ENCODE measurements at places on chromosomes 5 and 9.

GRCh38 chr9:16074963-16075362 lies 522.1 kb downstream of the CCDC171 start:
- DNase-seq, result no peak

DNA sequence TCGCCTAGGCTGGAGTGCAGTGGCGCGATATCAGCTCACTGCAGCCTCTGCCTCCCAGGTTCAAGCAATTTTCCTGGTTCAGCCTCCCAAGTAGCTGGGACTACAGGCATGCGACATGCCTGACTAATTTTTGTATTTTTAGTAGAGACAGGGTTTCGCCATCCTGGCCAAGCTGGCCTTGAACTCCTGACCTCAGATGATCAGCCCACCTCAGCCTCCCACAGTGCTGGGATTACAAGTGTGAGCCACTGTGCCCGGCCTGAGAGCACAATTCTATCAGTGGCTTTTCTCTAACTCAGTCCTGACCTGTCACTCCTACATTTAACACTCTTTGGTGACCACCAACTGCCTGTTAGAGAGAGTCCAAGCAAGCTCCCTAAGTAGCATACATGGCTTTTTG lies 82.7 kb upstream of the SPOCK1 start:
- DNase-seq, result no peak

DNA sequence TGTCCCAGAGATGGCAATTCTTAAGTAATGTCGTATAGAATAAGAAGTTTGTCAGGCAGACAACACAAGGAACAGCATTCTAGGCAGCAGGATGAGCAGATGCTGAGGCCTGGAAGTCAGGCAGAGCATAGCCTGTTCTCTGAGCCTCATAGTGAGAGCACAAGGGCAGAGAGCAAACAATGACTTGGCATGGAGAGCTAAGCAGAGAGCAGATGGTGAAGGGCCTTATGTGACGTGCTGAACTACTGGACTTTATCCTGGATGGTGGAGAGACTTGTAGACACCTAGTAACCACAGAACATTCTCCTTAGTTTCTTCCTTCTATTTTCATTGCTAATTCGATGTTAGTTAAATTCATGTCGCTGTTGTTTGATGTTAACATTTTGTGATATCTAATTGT lies 60.1 kb downstream of the KCTD16 start:
- DNase-seq, result no peak

- DNase-seq, result no peak
Observed at GRCh38 chr9:77826621-77827020, 178.5 kb upstream of the GNA14 start.

GRCh38 chr9:33880211-33881089 lies 63.5 kb downstream of the UBE2R2 start:
- no peak for DNase-seq

DNA sequence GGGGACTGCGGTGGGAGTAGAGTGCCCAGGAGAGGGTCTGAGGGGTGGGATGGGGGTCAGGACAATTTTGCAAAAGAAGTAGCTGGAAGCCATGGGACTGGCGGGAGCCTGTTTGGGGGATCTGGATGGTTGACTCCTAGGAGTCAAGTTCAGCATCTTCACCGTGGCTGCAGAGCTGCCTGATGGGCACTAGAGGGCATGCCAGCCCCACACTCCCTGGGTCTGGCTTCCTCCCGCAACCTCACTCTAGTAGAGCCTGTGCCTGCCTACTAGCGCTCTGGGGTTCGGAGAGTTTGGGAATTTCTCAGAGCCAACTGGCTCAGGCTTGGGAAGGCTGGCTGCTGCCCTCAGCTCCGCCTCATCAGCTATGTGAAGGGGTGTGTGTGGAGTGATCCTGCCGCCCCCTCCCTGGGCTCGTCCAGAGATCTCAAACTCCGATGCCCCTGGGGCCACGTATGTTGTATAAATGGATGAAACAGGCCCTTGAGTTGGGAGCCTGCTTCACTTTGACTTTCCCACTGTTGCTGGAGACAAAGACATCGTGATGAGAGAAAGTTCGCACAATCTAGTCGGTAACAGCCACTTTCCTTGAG lies 10.8 kb downstream of the TSPAN17 start:
- DNase-seq, result peak; percentile 63

GRCh38 chr5:151570512-151571269 lies 20.4 kb downstream of the FAT2 start:
- no peak for DNase-seq

DNA sequence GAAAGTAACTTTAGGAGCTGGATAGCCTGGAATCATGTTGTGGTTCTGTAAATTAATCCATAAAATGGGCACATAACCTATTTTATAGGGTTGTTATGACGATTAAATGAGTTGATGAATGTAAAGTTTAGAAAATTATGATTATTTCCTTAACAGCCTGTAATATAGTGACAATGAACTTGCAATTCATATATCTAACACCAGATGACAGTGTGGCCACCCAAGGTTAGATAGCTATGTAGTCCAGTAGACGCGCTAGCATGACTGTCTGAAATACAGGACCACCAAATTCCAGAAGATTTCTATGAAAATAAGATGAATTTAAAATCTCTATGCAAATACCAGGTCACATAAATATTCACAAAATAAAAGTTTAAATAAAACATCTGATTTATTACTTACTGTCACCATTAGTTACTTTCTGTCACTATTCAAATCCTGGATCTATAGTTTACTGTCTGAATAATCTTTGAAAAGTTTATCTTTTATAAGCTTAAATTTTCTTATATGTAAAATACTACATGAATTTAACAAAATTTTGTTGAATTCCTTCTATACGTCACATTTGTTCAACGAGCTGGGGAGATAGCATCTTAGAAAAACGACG lies 26.1 kb upstream of the MACIR start:
- no peak for DNase-seq

- no peak for DNase-seq
Observed at GRCh38 chr9:120708526-120709224, 5.6 kb downstream of the MEGF9 start.

- DNase-seq, result peak; percentile 58
Observed at GRCh38 chr5:80140496-80140895, 105.3 kb downstream of the THBS4 start.

DNA sequence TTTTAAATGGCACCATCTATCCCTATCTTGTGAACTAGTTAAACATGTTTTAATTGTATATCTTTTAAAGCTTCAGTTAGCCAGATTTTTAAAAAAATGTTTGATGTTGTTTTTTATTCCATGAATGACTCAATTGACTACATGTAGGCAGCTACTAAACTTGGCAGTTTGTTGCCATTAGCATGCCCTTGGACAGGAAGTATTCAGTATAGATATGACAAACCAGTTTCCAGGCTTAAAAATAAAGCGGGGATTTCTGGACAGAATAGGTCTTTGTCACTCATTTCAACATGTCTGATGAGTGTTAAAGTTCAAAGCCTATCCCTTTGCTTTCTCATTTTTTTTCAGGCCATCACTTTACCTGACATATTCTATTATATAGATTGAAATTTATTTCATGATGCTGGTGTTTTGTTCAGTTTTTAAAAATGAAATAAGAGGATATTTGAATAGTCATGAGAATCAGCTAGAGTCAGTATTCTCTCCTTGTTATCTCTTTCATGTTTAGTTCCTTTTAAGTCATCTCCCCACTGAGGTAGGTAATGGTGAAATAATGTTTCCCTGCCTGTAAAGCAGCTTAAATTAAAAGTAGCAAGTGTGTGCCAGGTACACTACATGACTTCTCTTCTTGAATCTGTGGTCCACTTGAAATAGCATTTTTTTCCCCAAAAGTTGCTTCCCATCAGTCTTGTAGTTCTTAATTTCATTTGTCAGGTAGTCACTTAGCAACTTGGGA lies 11.9 kb downstream of the TNFAIP8 start:
- DNase-seq, result no peak

DNA sequence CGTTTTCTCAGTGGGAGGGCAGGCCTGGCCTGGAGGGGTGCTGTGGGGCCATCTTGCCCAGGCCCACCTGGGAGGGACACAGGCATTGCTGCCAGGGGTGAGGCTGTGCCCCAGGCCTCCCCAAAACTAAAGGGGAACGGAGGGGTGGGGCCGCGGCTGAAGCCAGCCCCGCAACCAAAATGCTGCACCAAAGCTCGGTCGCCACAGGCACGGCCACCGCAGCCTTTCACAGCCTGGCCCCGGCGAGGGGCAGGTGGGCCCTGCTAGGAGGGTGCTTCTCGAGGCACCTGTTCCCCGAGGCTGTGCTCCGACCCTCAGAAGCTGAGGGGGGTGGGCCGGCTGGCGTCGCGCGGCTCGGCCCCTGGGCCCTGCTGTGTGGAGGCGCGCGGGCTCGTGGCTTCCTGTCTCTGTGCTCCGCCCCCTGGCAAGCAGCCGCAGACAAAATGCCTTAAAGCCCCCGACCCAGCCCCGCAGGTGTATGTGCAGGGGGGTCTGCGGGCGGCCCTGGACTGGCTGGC lies 57.6 kb downstream of the JAK2 start:
- no peak for DNase-seq

DNA sequence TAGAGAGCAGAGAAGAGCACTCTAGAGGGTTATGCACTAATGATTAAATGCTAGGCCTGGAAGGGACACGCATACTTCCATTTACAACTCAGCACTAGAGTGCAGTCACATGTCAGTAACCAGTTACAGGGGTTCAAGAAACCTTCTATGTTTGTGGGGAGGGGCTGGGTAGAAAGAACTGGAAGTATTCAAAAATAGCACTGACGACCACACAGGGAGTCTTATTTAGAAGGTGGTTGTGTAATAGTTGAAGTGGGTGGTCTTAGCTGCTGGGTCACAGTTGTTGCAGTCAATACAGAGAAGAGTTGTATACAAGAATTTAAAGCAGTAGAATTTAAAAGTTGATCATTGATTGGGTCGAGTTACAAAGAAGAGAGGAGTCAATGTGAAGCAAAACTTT lies 15.4 kb downstream of the AOPEP start:
- no peak for DNase-seq

DNA sequence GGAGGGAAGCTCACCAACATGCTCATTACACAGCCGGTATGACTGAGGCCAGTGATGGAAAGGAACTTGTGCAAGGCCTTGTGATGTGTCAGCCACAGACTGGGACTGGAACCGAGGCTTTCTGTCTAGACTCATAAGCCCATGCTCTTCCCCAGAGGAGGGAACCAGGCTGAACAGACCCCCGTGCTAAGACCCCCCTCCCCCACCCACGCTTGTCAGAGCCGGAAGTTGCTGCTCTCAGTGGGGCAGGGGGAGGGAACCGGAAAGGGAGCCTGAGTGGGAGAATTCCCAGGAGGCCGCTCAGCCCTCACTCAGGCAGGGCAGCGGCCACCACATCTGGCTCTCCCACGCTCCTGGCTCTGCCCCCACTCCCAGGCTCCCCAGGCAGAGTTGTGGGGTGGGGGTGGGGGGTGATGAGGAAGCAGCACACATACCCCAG lies 4.1 kb upstream of the PDGFRB start:
- no peak for DNase-seq

DNA sequence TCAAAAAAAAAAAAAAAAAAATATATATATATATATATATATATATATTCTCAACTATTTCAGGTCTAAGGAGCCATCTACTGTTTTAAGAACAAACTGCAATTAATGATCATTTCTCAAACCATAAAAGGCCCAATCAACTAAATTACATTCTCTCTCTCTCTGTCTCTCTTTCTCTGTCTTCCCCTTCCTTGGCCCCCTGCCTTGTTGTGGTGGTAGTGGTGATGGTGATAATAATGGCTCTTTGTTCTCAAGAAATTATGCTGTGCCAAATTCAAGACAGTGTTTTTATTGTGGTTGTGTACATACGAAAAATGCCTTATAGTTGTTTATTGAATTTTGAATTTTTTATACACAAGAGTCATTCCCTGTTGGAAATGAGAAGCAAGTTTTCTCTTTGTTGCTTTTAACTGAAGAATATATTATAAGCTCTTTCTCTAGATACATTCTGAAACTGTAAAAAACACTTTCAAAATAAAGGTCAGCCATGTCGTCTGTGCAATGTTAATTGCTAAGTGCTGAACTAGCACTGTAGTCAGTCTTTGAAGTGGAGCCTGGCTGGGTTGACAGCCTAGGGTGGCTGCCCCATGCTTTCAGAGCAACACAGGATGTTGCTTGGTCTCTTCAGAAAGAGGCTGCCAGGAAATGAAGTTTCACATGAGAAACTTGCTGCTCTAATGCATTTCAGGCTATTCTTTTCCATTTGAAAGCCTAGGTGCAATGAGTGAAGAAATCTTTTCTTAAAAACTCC lies 96.0 kb downstream of the HINT1 start:
- peak; percentile 21 for DNase-seq

DNA sequence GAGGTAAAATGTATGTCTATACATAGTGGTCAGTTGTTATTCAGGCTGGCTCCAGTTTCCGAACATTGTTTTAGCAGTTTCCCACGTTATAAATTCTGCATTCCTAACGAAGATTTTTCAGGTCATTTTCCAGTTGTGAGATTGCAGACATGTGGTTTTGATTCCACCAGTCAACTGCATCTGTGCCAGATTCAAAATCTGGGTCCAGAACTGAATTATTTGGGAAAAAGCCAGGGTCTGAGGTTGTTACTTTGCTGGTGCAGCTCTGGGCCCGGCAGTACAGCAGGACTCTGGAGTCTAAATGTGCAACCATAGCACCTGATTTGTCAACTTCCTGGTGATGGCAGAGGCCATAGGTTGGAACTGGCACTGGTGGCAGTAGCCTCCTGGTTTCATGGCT lies 105.7 kb upstream of the MEGF10 start:
- no peak for DNase-seq

DNA sequence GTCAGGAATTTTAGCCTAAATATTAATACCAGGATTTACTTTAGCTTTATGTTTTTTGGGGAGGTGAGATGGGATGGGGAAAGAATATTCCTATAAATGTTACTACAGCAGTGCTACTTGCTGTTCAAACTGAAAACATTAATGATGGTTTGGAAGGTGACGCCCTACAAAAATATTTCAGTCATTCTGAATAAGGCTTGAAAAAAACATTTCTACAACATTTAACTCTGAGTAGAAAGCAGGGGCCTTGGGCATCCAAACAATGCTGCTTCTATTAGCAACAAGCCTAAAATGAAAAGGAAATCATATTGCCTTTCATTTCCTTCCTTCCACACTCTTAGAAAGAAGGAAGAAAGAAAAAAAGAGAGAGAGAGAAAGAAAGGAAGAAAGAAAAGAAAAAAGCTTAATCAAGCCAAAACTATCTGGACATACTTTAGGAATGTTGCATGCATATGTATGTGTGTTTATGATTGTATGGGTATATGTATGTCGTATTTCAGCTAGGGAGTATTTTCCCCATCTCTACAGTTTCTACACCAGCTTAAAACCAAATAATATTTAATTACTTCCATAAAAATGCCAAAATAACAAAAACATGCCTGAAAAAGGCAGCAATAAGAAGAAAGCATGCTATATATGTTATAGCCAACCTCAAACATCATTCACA lies 16.3 kb upstream of the DAB2 start:
- no peak for DNase-seq

- DNase-seq, result no peak
Observed at GRCh38 chr5:36017004-36017403, 25.8 kb upstream of the UGT3A1 start.

GRCh38 chr5:132483101-132483500 lies 7.5 kb downstream of the IRF1 start:
- no peak for DNase-seq

GRCh38 chr5:149550594-149551226 lies 529 bp downstream of the CSNK1A1 start:
- no peak for DNase-seq
